Substantia nigra (tissue), 51 donors: ENCODE measurements at places on chromosomes 6 and 20.

DNA sequence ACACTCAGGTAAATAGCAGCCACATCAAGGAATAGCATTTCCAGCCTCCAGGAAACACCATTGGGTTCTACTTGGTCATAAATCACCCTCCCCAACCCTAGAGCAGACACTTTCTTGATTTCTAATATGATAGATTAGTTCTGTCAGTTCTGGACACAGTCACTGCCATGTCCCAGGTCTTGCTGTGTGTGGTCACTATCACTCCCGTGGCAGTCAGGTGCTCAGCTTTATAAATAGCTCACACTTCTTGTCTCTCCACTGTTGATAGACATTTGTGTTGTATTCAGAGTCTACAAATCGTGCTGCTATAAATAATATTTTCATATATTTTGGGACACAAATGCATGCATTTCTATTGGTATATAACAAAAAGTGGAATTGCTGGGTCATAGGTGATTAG is 13.3 kb downstream of the HLA-F start:
- no peak for DNase-seq

DNA sequence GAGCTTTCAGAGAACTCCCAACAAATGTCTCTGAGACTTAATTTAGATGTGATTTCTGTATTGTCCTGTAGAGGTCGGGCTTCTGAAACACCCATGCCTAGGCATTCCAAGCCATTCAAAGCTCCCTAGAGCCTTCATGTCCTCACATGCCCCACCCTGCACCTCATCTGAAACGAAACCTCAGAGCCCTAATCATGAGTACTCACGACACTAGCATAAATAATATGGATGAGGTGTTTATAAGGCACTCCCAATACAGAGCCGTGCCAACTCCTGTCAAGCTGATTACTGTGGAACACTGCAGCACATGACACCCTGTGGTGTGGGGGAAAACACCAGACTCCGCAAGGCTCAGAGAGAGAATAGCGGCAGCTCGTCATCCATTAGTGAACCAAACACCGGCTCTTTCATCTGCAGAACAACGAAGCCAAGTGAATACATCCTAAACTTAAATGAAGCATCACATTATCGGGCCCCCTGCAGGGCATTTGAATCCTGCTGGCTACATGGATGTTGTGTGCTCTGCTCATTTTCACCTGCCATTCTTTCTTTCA is 83.8 kb downstream of the FNDC1 start:
- no peak for DNase-seq

DNA sequence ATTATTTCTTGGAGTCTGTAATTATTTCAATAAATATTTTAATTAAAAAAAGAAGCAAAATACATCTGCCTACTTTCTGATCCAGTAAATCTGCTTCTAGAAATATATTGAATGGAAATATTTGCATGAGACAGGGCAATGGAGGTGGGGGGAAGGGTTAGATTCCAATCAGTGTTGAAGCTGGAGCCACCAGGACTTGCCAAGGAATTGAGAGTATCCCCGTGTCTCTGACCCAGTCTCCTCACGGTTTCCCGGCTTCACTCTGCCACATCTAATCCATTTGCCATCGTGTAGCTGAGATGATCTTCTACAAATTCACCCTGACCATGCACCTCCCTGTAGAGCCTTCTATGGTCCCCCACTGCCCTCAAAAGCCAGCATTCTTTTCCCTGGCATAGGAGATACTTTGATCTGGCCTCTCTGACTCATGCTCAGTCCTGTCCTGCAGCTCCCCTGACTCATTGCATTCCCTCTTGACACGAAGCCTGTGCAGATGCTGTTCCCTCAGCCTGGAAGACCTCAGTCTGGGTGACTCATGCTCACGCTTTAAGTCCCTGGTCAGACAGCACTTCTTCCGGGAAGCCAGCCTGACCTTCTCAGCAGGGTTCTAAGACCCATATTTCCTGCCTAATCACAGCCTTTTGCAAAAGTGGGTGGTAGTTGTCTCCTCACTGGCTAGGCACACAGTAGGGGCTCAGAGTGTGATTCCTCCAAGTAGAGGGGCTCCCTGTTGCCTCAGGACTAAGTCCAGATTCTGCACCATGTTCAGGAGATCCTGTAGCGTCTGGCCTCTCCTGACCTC is 23.0 kb upstream of the FKBP1A start:
- DNase-seq: no peak

DNA sequence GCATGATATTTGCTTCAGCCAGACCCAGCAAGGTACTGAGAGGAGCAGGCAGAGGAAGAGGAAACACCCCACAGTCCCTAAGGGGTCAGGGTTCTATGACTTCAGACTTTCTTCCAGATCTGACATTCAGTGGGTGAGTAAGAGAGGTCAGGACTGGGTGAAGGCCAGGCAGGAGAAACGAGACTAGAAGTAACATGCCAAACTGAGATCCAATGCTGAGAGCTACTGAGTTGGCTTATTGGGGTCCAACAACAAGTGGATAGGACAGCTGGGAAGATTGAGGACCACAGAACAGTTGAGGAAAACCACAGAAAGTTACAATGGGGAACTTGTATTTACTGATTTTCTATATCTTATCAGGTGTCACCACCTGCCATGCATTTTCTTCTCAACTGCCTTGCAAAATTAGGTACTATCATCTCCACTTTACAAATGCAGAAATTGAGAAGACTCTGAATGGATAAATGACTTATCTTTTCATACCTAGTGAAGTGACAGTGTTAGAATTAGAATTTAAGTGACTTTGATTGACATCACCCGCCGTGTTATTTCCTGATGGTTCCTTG is 43.8 kb upstream of the HIVEP1 start:
- DNase-seq: no peak

GRCh38 chr20:37529968-37530600 is 2.4 kb upstream of the BLCAP start:
- DNase-seq: no peak

DNA sequence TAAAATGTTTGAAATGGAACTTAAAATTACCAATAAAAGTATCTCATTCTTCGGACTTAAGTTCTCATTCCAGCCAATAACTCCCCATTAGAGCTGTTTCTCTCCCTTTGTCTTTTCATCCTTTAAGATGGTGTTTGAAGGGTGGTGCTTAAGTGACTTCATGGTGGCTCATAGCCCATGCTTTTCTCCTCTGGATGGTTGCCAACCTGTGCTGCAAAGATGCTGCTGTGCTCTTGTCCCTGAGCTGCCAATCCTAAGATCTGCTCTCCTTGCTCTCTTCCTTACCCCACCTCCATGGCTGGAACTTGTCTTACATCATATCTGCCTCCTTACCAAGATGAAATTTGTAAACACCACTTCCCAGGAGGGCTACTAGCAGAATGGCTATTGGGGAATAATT is 31.6 kb upstream of the PNRC1 start:
- DNase-seq: no peak

DNA sequence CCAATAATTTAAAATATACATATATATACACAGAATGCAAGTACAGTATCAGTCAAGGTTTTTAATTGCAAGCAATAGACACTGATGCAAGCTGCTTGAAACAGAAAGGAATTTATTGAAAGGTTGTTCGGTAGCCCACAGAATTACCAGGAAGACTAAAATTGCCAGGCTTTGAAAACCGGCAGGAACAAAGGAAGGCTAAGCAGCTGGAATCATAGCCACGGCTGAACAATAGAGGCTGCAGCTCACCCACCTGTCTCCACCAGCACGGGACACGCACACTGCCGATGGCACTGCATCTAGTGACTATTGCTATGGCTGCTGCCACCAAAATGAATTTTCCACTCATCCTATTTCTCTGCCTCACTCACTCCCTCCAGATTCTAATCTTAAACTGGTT is 22.0 kb upstream of the L3MBTL3 start:
- DNase-seq: no peak

DNA sequence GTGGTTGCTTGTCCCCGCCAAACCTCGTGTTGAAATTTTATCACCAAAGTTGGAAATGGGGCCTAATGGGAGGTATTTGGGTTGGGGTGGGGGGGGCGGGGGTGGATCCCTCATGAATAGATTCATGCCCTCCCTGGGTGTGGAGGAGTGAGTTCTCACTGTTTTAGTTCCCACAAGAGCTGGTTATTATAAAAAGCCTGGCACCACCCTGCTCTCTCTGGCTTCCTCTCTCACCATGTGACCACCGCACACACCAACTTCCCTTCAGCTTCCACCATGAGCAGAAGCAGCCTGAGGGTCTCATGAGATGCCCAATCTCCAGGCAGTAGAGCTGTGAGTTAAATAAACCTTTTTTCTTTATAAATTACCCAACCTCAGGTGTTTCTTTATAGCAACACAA is 111.3 kb downstream of the PRDM1 start:
- no peak for DNase-seq

- DNase-seq: no peak
Observed at GRCh38 chr6:120871416-120872261, 462.6 kb downstream of the TBC1D32 start.
